ENCODE measurements at places on chromosomes 2 and 18. TPM values are rescaled to one million over a fixed set of nuclear protein-coding genes. Genes with fewer than 3 reads are reported as not detected.
A peak's percentile ranks its signal among the peaks of the same experiment; 100 is the strongest.

Gene KIAA2012
- total RNA-seq: not detected

Gene ATG16L1
- 52.2 TPM for total RNA-seq

Gene CREG2
- total RNA-seq: 0.74 TPM

Gene SFT2D3
- 6.0 TPM for total RNA-seq

Gene DTNA
- 12.1 TPM for total RNA-seq

Gene IL36B
- total RNA-seq: not detected

Gene DCC
- not detected for total RNA-seq

Gene AMER3
- not detected for total RNA-seq

Gene LBX2
- 1.7 TPM for total RNA-seq

Gene ZAP70
- 0.33 TPM for total RNA-seq

Gene LDLRAD4
- total RNA-seq: 0.15 TPM

Gene QPCT
- total RNA-seq: 42.6 TPM

Gene FAP
- 6.9 TPM for total RNA-seq

Gene BBS5
- 3.7 TPM for total RNA-seq

Gene OR6B2
- not detected for total RNA-seq

Gene PLEKHH2
- 0.51 TPM for total RNA-seq

Gene ZNF2
- total RNA-seq: 3.4 TPM

Gene KIF1A
- 16.2 TPM for total RNA-seq

GRCh38 chr2:182584462-182584861, 131.6 kb upstream of the DNAJC10 start:
- DNase-seq: no peak

- no peak for DNase-seq
Observed at GRCh38 chr18:51069885-51070284, 39.9 kb downstream of the SMAD4 start.

DNA sequence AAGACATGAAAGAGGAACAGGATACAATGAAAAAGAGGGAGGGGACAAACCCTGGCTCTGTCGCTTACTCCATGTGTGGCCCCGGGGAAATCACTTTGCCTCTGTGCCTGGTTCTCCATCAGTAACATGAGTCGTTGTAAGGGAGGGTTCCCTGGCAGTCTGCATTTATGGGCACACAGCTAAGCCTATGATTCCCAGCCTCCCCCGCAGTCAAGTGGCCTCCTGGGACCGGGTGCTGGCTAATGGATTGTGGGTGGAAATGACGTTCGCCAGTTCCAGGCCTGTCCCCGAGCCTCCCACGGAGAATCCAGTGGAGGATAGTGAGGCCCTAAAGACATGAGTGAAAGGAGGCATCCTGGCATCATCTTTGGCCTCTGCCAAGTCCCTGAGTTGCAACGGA, 42.7 kb downstream of the SFXN5 start:
- DNase-seq: peak; percentile 55

DNA sequence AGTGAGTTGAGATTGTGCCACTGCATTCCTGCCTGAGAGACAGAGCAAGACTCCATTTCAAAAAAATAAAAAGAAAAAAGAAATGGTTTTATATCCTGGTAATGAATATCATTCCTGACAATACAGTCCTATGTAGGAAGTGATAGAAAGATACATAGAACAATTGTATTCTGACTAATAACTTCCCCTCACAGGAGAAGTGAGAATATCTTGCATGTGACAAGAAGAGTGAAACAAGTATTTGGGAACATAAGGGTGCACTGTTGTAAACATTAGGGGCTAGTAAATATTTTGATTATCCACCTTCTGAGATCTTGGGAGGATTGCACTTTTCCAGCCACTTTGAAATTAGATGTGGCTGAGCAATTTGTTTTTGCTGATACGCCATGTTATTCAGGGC, 40.7 kb downstream of the KLHL14 start:
- DNase-seq: no peak

GRCh38 chr18:9756933-9757470, 48.9 kb downstream of the RAB31 start:
- no peak for DNase-seq

DNA sequence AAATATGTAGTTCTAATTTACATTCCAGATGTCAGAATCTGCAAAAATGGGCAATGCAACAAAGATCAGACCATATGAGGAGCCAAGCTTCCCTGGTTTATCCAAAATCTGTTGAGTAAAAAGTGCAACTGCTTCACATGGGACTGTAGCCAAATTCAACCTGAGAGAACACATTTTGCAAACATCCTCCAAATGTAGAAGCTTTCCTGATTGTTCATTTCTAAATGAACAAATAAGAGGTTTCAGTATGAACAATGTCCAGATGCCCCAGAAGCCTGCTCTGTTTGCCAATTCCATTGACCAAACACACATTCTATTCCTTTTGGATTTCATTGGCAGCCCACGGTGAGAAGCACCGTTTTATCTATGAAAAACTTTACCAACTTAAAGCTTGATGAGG, 117.9 kb upstream of the OSR1 start:
- DNase-seq: no peak

- DNase-seq: peak; percentile 77
Observed at GRCh38 chr18:62485684-62486083, 37.1 kb upstream of the ZCCHC2 start.

- DNase-seq: no peak
Observed at GRCh38 chr2:128108166-128108565, 17.2 kb downstream of the UGGT1 start.

DNA sequence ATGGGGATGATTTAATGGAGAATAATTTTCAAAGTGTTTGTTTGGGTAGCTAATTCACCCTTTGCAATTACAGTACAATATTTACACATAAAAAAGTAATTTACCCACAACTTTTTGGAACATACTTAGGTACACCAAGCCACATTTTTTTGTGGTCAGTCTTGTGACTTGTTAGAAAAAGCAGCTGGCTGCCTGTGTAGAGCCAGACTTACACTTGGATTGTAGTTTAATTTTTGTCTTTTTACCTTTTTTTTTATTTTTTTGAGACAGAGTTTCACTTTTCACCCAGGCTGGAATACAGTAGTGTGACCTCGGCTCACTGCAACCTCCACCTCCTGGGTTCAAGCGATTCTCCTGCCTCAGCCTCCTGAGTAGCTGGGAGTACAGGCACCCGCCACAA, 45.4 kb downstream of the RALBP1 start:
- DNase-seq: no peak

DNA sequence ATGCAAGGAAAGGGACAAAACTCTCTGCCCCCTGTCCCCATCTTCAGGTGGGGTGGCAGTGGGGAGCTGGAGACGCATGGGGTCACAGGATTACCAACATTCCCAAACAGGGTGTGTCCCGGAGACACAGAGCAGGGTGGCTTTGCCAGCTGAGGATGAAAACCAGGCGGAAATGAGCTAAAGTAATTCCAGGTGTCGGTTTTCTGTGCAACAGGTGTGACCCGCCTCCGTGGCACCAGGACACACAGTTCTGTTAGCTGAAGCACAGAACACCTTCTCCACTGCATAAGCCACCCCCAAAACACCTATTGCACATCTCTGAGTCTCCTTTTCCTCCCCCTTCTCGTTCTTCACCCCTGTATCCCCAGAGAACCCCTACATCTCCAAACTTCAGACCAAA, 122.7 kb upstream of the GLI2 start:
- no peak for DNase-seq

- no peak for DNase-seq
Observed at GRCh38 chr2:172280571-172281361, 146.6 kb upstream of the ITGA6 start.

- peak; percentile 53 for DNase-seq
Observed at GRCh38 chr2:176395273-176395854, 126.1 kb downstream of the MTX2 start.

DNA sequence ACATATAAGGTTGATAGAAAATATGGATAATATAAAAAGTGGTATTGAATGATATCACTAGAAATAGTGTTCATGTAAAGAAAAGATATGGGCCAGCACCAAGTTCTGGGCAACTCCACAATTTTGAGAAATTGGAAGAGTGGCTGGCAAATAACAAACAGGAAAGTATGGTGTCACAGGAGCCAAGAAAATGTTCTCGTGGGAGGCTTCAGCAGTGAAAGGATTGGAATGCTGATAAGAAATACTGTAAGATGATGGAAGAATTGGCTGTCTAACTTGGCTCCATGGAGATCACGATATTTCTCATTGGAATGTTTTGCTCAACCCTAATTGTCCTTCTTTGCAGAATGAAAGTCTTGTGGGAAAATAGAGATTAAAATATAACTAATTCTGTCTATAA, 856.8 kb downstream of the DPP10 start:
- no peak for DNase-seq

DNA sequence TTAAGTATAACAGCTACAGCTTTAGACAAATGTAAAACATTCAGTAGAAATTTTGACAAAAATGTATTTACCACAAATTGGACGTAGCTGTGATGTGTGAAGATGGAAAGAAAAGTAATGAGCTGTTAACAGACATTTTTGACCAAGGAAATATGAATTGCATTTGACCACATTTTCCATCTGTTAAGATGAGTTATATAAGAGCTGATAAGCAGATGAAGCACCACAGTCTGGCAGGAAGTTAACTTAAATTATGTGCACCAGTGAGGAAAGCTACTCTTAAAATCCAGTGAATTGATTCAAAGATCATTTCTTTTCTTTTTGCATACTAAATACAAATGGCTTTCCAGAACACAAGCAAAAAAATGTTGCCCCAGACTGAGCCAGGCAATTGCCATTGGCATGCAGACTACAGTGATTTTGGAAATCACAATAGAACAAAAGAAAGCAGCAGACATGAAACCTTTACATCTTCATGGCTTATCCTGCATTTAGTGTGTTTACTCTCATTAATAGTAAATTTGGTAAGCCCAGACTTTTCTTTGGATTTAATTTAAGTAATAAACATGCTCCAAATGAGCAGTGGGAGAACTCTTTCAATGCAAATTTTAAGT, 493.7 kb downstream of the TMX3 start:
- DNase-seq: no peak

- no peak for DNase-seq
Observed at GRCh38 chr2:73850009-73850408, 21.2 kb downstream of the STAMBP start.

DNA sequence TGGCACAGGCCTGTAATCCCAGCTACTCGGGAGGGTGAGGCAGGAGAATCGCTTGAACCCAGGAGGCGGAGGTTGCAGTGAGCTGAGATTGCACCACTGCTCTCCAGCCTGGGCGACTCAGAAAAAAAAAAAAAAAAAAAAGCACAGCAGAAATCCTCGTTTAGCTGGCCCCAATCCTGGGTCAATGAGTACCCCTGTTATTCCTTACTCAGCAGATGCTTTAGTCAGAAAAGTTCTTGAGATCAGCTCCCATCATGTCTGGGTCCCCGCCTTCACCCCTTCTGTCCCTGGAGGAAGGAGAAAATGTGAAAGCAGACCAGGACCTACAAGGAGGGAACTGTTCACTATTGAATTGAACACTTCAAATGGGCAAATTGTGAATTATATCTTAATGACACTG, 16.4 kb upstream of the KCNG3 start:
- no peak for DNase-seq

GRCh38 chr2:10119027-10119325, 3.6 kb upstream of the RRM2 start:
- DNase-seq: no peak

- no peak for DNase-seq
Observed at GRCh38 chr18:33960417-33960816, 264.3 kb downstream of the NOL4 start.

- peak; percentile 63 for DNase-seq
Observed at GRCh38 chr2:201127570-201127969, 11.6 kb downstream of the CFLAR start.

DNA sequence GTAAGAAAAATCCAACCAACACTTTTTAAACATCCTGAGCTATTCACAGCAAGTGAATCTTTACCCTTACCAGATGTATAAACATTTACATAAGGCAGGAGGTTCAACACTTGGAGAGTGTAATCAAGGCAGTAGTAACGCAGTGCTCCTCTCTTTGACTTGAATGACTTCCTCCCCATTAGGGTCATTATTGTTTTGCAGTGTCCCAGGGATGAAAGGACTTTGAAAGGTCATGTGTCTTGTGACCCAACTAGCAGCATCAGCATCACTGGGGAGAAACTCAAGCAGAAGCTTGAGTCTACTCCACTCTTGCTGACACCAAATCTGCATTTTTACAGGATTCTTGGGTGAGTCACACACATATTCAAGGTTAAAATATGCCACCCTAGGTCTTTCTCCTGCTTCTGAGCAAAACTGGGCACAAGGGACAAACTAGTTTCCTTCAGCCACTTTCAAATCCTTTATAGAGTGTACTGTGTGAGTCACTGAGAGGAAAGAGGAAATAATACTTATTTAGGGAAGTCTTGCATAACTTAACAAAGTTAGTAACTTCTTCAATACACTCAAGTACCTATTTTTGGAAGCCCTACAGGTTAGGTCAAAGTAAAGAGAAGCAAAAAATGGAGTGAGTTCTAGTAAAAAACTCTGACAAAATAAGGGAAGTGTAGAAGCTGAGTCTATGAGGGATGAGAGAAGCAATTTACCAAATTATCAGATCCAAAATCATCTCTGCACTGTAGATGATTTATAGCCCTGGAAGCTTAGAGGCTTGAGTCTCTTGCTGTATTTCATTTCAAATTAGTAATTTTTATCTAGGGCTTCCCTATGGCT, 51.0 kb upstream of the EML4 start:
- DNase-seq: peak; percentile 63

GRCh38 chr2:215881582-215881981, 131.8 kb downstream of the MREG start:
- peak; percentile 15 for DNase-seq

- DNase-seq: peak; percentile 12
Observed at GRCh38 chr18:61388010-61388409, 54.8 kb downstream of the CDH20 start.

GRCh38 chr2:186645999-186646398, 47.9 kb upstream of the FAM171B start:
- no peak for DNase-seq
